Breast epithelium (tissue), 4 donors: ENCODE measurements at places on chromosomes 5 and 9. TPM values are rescaled to one million over a fixed set of nuclear protein-coding genes. Genes with fewer than 3 reads are reported as not detected.

The FOXD4L5 gene
- total RNA-seq = 0.29 TPM

The UGT3A2 gene
- not detected for total RNA-seq

The TSLP gene
- total RNA-seq = 0.66 TPM

The ZNF879 gene
- 4.8 TPM for total RNA-seq
